ENCODE measurements at places on chromosomes 3 and 15. TPM values are rescaled to one million over a fixed set of nuclear protein-coding genes. Genes with fewer than 3 reads are reported as not detected.
A peak's percentile ranks its signal among the peaks of the same experiment; 100 is the strongest.

DNA sequence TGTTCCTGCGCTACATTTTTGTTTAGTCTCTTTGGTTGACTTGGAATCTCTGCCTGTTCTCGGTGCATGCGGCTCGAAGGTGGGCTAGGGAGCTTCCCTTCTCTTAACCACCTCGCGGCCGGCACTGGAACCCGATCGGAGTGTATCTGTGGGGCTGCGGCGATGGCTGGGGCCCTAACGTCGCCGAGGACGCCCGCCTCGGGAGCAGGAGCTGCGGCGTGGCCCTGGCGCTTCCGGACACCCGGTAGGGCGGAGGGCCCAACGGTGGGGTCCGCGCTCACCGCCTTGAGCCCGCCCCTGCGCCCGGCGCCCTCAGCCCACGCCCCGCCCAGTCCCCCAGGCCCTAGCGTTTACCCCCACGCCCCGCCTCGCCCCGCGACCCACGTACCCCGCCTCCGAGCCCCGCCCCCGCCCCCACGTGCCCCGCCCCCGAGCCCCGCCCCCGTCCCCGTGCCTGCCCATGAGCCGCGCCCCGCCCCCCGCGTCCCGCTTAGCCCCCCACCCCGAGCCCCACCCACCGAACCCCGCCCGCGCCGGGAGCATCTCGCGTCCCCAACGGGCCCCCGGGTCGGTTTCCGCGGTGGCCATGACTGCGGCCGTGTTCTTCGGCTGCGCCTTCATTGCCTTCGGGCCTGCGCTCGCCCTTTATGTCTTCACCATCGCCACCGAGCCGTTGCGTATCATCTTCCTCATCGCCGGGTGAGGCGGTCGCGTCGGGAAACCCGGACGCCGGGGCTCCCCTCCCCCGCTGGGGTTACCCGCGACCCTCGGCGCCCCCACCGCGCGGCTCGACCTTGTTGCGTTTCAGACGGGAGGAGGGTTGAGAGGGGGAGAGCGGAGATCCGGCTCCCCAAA is at the start of gene APH1B:
TSS of gene APH1B (plus strand) at position 568 of the 855 bp plus-strand sequence. CDS start at position 587, 19 bp downstream.
- DNase-seq, result peak; percentile 15

- DNase-seq, result no peak
These were observed 85.6 kb upstream of the ACP3 start for GRCh38 chr3:132231633-132232032.

- DNase-seq, result no peak
These were observed 606.8 kb downstream of the UNC13C start for GRCh38 chr15:54585063-54585462.

GRCh38 chr3:116263842-116264545 is 181.3 kb downstream of the LSAMP start:
- DNase-seq, result no peak

Gene FAM43A
- total RNA-seq, result 170 TPM

DNA sequence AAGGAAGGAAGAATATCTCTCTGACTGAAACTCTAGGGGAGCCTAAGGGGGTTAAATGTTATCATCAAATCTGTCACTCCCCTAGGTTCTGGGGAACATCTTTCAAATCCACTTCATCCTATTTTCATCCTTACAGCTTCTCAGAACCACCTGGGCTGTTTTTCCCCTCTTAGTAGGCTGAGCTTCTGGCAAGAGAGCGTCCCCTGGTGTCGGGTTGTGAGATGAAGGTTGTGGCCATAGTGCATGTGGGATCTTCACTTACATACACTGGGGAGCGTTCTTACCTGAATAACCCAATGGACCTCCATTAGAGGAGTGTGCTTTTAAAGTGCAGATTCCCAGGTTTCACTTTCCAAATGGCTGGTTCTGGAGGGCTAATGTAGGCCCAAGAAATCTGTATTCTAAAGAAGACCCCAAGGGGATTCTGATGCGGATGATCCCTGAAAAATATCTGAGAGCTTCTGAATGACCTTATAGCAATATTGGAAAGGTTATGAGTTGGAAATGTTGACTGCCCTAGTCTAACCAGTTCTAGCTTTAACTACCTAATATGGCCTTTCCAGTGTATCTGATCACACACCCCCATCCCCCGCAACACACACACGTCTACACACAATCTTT is 663.7 kb downstream of the AGBL1 start:
- no peak for DNase-seq

DNA sequence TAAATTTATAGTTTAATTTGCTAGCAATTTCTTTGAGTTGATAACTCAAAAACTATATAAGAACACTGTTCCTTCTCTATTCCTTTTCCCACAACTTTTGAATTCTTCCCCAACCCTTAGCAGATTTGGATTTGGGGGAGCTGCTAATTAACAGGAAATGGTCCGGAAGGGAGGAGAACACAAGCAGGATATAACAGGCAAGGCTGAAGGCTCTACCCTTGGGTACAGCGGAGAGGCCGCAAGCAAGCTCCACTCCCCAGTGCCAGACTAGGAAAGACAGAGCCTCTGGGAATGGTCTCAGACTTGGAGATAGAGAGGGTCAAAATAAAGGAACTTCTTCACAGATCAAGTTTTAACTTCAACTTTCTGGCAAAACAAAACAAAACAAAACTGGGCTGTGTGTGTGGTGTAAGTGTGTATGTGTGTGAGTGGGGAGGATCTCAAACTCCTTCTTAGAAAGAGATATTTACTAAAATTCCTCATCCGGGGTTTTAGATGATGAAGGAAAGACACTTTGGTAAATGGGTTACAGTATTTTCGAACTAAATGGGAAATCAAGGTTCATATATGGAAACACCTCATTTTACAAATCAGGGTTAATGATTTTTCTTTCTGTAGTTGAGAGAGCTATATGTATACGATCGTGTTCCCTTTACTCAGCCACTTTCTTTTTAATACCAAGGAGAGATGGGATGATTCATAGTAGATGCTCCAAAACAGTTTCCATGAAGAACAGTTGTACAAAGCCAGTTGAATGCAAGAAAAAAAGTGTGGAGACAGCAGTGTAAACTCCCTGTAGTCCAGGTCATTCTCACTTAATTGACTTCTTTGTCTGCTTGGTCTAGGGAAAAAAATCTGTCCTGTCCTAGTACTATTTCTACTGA is 161.1 kb downstream of the TP63 start:
- no peak for DNase-seq

- DNase-seq, result no peak
These were observed 31.7 kb downstream of the HES1 start for GRCh38 chr3:194167480-194168282.

DNA sequence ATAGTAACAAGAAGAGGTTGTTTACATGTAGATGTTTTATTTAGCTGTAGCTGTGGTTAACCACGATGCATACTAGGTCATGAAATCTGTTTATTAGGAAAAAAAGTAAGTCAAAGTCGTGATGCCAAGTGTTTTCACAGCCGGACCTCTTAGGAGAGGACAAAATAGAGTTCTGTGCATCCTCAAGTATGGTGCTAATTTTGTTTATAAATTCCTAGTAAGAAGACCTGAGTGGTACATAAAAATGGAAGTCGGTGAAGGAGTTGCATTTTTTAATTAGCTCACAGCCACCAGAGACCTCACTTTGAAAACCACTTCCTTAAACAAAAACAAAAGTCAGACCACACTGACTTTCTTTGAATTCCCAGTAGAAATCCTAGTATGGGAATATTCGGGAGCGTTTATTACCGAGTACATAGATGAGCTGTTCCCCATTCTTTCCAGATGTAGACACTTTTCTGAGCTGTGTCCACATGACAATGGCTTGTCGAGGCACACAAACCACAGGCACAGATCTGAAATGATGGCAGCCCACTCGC is 143.6 kb upstream of the UBE2E1 start:
- no peak for DNase-seq

DNA sequence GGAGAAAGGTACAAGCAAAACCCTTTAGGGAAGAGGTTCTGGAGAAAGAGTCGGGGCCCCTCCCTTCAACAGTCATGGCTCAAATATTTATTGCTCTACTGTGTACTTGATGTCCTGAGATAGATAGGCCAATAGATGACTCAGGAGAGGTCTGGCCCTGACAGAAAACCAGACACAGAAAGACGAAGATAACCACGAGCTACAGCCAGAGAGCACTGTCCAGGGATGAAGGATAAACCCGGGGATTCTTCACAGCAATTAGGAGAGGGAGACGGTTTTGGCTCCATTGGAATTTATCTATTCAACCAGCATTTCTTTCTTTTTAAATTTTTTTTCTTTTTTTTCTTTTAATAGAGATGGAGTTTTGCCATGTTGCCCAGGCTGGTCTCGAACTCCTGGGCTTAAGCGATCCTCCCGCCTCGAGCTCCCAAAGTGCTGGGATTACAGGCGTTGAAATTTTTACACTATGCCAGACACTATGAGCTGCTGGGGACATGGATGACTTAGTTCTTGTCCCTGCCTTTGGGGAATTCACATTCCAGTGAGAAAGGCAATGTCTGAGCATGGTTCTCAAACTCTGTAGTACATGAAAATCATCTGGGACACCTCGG is 4.6 kb upstream of the CIDEC start:
- DNase-seq, result no peak

Gene GOLGA6B
- not detected for total RNA-seq

DNA sequence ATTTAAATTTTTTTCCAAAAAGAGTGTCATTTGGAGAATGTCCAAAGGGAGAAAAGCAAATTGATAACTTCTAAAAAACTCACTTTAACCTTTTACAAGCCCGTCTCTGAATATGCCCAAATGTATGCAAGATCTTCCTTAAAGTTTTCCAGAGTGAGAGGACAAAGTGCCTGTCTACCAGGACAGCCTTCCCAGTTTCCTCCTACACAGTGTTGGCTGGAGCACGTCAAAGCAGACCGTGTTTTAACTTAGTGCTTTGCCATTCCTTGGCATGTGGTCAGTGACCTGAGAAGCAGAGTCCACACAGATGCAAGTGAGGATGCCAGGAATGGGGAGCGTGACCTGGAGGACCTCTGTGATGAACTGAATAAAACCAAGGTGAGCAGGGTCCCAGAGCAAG is 245.7 kb downstream of the FAM43A start:
- no peak for DNase-seq

DNA sequence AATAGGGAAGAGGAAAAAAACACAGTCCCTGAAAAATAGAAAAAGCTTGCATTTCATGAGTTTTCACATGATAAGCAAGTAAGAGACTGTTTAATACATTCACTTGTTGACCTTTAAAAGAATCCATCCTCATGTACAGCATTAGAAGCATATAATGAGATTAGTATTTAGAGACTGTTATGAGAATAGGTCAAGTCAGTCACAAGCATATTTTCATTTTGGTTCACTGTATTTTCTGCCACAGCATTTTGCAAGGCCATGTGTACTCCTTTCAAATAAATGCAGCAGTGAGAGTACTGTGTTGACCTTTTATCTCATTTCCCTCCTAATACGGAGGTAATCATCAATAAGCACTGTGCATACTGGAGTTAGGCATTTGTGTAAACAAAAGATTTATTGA is 162.2 kb upstream of the SETMAR start:
- DNase-seq, result no peak

Gene BTLA
- total RNA-seq, result not detected

DNA sequence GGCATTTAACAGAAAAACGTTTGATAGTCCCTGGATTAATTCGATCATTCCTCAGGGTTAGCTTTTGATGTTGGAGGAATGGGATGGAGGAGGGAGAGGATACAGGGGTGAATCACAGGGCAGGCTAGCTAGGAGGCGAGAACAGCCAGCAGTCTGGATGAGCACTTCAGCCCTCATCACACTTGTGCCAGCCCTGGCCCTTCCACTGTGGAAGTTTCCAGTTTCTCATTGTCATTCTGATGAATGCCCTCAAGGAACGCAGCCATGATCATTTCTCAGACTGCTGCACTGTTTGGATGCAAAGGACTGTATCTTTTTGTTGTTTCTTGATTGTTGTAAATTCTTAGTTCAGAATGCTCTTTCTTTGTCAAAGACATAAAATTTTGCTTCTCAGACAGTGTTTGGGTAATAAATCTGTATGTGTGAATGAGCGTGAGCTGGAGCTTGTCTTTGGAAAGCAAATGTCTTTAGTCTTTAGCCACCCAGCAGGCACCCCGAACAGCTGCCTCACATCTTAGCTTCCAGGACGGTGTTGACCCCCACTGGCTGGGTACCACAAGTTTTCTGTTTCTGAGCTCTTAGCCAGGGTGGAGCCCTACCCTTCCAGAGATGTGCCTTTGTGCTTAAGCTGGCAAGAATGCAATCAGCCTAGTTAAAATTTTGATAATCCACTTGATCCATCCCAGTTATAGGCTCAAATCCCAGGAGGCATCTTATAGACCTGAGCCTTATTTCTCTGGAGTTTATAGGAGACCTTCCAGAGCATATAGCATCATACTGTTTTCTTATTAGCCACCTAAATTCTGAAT is 121.1 kb downstream of the PDCD6IP start:
- no peak for DNase-seq

DNA sequence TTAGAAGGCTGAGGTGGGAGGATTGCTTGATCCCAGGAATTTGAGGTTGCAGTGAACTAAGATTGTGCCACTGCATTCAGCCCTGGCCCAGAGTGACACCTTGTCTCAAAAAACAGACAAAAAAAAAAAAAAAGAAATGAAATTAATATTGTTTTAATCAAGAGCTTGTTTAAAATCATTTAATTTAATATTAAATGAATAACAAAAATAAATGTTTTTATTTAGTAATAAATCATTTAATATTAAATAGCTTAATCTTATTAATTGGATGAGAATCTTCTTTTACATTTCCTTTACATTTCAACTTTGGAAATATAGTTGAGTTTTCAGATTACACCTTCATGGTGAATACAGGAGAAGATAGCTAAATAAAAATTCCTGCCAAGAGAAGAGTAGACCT is 29.7 kb downstream of the TNIK start:
- no peak for DNase-seq

All from pulmonary artery endothelial cell (primary cell).